Fibroblast of mammary gland (primary cell): ENCODE measurements at places on chromosomes 12 and 14.

- DNase-seq = no peak
Measured at GRCh38 chr14:104579507-104579906, at the start of gene C14orf180. Gene C14orf180, plus strand, starts transcription at chr14:104579764. Its CDS starts 6,667 bp downstream, at chr14:104586431.

GRCh38 chr12:1182069-1182468 lies 191.0 kb downstream of the ERC1 start:
- no peak for DNase-seq

DNA sequence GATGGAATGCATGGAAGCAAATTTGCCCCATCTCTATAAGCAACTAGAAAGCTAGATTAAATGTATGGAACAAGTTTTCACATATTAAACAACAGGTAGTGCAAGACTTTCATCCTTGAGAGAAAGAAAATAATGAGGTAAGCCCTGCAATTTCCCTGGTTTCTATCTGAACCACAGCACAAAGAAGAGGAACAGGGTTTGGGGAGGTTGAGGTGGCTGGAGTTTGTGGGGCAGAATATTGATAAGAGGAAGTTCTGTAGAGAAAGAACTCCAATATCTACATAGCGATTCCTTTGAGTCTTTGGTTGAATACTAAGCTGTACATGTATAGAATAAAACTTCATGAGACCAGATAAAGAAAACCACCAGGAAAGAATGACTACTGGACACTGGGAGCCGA lies 96.3 kb upstream of the CCND2 start:
- DNase-seq = no peak

DNA sequence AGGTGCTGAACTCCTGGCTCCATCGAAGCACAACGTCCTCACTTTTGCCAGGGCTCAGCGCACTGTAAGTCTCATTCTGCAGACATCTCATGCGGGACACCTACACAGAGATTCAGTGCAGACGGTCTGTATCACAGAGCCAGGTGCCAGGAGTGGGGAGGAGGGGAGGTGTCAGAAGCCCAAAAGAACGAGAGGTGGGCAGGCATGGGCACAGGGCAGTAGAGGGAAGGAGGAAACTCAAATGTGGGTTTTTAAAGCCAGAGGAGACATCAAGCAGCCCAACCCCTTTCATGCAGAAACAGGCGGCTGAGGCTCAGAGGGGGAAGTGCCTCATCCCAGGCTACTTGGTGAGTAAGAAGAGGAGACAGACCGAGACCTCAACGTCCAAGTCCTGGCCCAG lies 2.5 kb upstream of the LPAR5 start:
- no peak for DNase-seq

DNA sequence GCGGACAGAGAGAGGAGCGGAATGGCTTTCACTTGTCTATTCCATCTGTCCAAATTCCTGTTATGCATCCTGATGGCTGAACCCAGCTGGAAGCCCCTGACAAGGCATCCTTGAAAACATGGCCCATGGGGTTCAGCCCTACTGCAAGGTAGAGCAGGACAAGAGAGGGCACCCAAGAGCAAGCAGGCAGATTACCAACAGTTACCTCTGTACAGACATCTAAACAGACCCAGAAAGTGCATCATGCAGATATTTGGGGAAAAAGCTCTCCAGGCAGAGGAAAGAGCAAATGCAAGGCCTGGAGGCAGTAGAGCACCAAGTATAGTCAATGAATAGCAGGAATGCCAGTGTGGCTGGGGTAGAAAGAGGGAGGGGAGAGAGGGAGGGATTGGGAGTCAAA lies 407.5 kb downstream of the PCNX1 start:
- DNase-seq = no peak

DNA sequence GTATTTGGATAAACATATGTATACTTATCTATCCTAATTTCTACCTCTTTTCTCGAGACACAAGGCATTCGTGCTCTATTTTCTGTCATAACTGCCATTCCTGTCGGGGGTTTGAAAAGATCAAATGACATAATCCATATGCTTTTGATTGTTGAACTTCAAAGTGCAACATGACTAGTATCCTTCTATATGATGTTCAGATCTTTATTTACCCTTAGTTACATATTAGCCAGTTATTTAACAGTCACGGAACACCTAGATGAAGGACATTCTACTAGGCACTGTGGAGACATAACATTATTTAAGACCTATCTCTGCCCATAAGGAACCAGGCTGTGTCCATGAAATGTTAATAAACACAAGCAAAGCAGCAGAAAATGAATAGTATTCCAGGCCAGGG lies 11.2 kb upstream of the GRIN2B start:
- no peak for DNase-seq

DNA sequence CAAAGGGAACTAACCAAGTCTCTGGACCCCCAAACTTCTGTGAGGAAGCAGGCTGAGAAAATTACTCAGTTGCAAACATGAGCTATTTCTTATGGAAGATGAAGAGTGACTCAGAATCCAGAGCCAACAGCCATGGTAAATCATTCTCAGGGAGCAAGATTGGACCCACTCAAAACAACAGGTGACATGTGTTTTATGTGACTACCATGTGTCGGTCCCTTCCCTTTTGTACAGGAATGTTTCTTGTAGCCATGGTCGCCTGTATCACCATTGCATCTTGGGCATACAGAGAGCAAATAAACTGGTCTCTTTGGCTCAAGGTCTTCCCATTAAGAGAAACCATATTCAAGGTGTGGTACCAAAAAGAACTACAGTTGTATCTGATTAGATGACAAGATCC lies 75.4 kb upstream of the COCH start:
- no peak for DNase-seq

GRCh38 chr14:101313268-101313667 lies 248.0 kb upstream of the DIO3 start:
- DNase-seq = no peak

- no peak for DNase-seq
Measured at GRCh38 chr14:39160494-39160893, 9.6 kb downstream of the TRAPPC6B start.

DNA sequence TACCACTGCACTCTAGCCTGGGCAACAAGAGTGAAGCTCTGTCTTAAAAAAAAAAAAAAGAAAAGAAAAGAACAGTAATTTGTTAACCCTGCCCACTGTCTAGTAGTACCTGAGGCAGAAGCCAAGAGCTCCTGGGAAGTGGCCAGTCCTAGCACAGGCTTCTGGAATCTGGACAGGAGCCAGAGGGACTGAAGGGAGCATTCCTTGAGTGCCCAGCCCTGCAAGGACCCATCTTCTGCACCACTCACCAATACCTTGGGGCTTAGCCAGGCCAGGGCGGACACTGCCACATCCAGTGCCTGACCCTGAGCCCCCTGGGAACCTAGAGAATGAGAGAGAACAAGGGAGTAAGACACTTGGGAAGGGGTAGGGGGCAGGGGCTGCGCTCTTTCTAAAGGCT lies 33.7 kb downstream of the PARP2 start:
- no peak for DNase-seq

- no peak for DNase-seq
Measured at GRCh38 chr12:52519387-52519703, 849 bp downstream of the KRT5 start.

DNA sequence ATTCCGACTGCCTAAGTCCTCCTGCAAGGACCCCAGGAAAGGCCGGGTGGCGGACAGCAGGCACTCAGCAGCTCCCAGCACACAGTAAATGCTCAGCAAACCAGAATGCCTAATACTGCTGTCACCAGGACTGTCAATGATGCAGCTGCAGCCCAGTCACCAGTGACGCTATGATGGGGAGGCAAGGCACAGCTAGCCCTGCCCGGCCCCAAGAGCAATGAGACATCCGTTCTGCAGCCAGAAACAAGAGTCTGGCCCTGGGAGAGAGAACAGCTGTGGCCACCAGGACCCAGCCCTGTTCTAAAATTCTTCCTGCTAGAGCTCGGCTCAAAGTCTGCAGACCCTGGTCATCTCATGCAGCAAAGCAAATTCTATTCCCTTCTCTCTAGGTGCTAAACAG lies 69.8 kb downstream of the NCOR2 start:
- DNase-seq = peak; percentile 96

DNA sequence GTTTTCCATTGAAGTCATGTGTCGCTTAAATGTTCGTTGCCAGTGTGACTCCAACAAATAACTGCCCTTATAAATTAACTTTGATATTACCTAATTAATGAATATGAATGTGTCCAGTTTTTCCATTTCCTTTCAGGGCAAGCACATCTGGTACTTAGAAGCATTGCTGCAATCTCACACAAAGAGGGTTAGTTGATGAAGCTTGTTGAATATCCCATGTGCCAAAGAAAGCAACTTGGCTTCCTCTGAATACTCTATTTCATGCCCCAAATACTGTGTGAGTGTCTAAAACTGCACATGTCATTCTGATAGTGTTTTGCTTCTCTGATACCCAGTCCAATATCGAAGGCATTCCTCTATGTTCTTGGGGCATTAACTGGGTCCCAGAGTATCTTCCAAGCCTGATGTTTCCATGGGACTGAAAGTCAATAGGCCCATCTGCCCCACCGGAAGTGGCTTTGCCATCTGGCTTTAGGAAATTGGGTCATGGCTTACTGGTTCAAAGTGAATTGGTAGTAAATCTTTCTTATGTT lies 75.8 kb upstream of the CNTN1 start:
- no peak for DNase-seq

GRCh38 chr14:22438742-22439141 lies 150.3 kb downstream of the DAD1 start:
- no peak for DNase-seq
